ENCODE measurements at places on chromosomes 4 and X.

- DNase-seq = no peak
Observed at GRCh38 chrX:1112321-1112720, 100.1 kb downstream of the CRLF2 start.

DNA sequence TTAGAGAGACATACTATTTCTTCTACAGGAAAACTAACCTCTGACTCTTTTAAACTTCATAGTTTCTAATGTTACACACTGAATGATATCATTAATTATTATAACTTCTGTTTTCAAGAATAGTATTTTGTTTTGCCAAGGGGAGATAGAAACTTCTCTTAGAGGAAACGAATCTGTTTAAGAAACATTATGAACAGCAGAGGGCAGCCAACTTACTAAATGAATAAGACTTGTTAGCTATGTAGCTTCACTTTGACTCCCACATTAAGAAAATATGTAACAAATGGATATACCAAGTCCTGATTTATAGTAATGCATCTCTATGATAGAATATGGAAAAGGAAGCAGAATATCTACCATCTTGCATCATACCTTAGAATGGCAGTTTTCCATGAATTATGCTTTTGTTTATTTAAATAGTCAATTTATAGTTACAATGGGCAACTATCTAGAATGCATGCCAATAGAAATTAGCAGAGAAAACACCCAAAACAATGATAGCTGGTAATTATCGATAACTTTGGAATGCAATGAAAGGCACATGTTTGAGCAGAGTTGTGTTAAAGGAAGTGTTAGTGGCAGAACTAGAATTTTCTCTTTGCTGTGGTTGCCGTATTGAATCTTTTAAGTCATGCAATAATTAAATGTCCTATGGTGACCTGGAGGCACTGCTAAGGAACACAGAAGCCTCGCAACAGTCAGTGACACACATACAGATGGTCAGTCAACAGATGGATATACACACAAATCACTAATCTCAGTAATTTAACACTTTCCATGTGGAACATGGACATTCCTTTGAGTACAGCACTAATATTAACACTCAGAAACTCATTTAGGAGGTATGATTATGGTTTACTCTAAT, 105.7 kb upstream of the PDLIM3 start:
- DNase-seq = no peak

DNA sequence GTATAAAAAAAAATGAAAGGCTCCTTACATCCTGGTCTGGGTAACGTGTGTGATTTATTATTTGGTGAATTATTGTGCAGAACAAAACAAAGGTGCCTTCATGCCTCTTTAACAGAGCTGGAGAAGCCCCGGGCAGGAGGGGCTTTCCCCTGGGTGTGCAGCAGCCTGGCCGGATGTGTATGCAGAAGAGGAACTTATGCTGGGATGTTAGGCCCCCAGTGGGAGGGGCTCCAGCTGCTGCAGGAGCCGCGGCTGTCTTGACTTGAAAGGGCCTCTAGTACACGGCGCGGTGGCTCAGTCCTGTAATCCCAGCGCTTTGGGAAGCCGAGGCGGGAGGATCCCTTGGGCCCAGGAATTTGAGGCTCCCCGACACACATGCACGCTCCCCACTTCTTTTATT, 16.0 kb downstream of the CCNQ start:
- no peak for DNase-seq

DNA sequence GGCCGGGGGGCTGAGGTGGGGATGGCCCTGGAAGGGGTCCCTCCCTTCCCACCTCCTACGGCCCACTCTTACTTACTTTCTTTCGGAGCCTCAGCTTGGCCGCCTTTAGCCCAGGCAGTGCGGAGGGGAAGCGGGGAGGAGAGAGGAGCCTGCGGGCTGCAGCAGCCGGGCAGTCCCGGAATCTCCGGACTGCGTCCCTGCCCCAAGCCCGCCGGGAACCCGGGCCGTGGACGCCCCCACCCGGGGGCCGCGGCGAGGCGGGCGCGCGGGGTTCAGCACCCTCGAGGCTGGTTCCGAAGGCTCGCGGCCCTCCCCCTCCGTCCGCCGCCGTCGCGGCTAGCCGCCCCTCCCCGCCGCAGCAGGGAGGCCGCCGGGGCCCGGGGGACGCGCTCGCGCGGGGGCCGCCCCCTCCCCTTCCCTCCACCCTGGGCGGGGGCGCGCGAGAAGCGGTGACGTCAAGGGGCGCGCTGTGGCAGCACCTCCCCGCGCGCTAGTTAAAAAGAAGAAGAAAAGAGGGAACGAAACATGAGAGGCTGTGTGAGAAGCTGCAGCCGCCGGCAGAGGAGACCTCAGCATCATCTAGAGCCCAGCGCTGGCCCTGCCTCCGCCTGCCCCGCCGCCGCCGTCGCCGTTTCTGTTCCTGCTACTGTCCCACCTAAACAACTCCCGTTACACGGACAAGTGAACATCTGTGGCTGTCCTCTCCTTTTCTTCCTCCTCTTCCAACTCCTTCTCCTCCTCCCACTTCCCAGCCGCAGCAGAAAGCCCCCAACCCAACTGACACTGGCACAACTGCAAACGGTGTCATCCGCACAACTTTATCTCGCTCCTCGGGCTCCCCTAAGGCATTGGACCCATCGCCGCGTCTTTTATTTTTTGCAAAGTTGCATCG, at the start of gene HHIP:
HHIP (plus strand) TSS at position 526 of the 892 bp plus-strand sequence. CDS start 520 bp downstream, outside the sequence.
- peak; percentile 80 for DNase-seq

Data from posterior vena cava (tissue), 2 donors.